ENCODE measurements at places on chromosomes 1 and 21. TPM values are rescaled to one million over a fixed set of nuclear protein-coding genes. Genes with fewer than 3 reads are reported as not detected.

DNA sequence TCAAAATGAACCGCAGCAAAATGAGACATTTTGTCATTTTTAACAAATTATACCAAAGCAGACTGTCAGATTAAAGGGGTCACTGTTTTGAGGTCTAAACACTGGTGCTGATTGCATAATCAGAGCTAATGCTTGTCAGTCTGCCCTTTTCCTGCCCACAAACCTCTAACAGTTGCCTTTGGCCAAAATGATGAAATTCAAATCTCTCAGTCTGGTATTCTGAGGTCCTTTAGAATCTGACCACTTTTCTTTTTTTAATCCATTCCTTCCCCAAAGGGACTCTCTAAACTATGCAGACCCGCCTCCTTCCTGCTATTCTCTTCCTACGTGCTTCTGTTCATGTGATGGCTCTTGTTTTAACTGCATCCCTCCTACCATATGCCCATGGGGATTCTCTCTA is 145.2 kb upstream of the SPATA6 start:
- no peaks in the 10 kb centered on the region for H3K27me3 ChIP-seq
- DNase-seq, result no peak
- H3K4me1 ChIP-seq, result no peaks in the 10 kb centered on the region
- H3K27ac ChIP-seq, result no peak overlapping the region

GRCh38 chr1:160114085-160114484 is 1.5 kb upstream of the ATP1A2 start:
- DNase-seq, result no peak
- no peaks in the 10 kb centered on the region for H3K36me3 ChIP-seq
- H3K4me1 ChIP-seq, result no peaks in the 10 kb centered on the region
- no peak overlapping the region for H3K4me3 ChIP-seq

- H3K36me3 ChIP-seq, result peaks cover 20% of the 10 kb centered on the region
- no peaks in the 10 kb centered on the region for H3K4me1 ChIP-seq
- DNase-seq, result no peak
These were observed 109.8 kb downstream of the JAK1 start for GRCh38 chr1:64856553-64856952.

GPR161 gene
- 14.4 TPM for total RNA-seq

DNA sequence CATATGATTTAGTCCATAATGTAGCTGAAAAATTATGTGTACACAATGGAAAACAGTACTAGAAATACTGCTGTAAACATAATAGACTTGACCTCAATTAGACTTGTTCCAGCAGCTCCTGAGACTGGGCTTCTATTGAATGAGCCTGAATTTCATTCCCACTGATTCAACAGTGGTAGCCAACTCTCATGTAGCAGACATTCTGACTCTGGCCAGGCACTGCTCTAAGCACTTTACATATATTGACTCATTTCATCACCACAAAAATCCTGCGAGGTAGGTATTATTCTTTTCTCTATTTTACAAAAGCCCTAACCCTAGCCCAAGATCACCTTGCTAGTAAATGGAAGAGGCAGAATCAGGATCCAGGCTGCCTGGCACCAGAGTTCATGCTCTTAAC is 12.8 kb upstream of the CTSS start:
- no peaks in the 10 kb centered on the region for H3K4me1 ChIP-seq
- no peak overlapping the region for H3K27ac ChIP-seq
- H3K4me3 ChIP-seq, result no peak overlapping the region
- no peaks in the 10 kb centered on the region for H3K36me3 ChIP-seq
- no peak for DNase-seq

AJAP1 gene
- 2.3 TPM for total RNA-seq

- H3K27me3 ChIP-seq, result no peaks in the 10 kb centered on the region
- no peaks in the 10 kb centered on the region for H3K4me1 ChIP-seq
- DNase-seq, result no peak
- H3K36me3 ChIP-seq, result no peaks in the 10 kb centered on the region
- H3K27ac ChIP-seq, result no peak overlapping the region
These were observed 102.3 kb downstream of the OSBPL9 start for GRCh38 chr1:51719146-51719545.

DNA sequence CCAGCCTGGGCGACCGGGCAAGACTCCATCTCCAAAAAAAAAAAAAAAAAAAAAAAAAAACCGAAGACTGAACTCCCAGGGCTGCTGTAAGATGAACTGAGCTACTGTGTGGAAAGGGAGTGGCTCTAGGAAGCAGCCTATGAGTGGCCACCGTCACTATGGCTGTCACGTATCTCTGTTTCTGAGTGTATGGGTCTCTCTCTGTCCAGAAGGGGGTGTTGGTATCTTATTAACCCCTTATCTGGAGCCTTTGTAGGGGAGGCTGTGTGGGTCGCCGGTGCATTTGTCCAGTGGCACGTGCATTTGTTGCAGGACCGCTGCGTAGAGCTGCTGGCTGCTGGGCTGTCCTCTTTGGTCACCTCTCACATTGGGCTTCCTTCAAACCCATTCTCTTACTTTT is 326.6 kb downstream of the CAMTA1 start:
- H3K27me3 ChIP-seq, result no peaks in the 10 kb centered on the region
- H3K27ac ChIP-seq, result no peak overlapping the region
- H3K36me3 ChIP-seq, result no peaks in the 10 kb centered on the region
- DNase-seq, result no peak
- no peak overlapping the region for H3K4me3 ChIP-seq

ELF3 gene
- 0.68 TPM for total RNA-seq

NBPF3 gene
- total RNA-seq, result 6.6 TPM

GRCh38 chr21:32966120-32966519 is 59.6 kb upstream of the OLIG2 start:
- no peaks in the 10 kb centered on the region for H3K36me3 ChIP-seq
- no peak for DNase-seq
- peaks cover 2% of the 10 kb centered on the region for H3K27me3 ChIP-seq
- no peak overlapping the region for H3K27ac ChIP-seq
- H3K4me1 ChIP-seq, result no peaks in the 10 kb centered on the region

DNA sequence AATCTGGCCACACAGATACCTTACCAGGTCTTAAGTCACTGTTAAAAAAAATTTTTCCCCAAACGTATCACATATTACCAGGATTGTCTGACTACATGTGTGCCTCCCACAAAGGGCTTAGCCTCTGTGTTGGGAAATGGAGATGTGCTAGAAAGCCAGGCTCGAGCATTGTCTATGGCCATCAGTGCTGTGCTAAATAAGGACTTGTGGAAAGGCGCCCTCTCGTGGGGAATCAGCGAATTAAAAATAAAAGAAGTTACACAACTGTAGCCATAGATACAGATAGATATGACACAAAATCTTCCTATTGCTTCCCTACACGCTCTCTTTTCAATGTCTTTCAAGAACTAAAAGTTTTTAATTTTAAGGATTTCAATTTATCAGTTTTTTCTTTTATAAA is 47.5 kb upstream of the CRNN start:
- no peaks in the 10 kb centered on the region for H3K36me3 ChIP-seq
- no peaks in the 10 kb centered on the region for H3K27me3 ChIP-seq
- no peak overlapping the region for H3K4me3 ChIP-seq
- H3K27ac ChIP-seq, result no peak overlapping the region
- no peak for DNase-seq

All from aorta (tissue), 5 donors.